ENCODE measurements at places on chromosomes 3 and 15. TPM values are rescaled to one million over a fixed set of nuclear protein-coding genes. Genes with fewer than 3 reads are reported as not detected.

EPHA6 gene
- not detected for total RNA-seq

TMED3 gene
- total RNA-seq = 170 TPM

CA12 gene
- total RNA-seq = 33.7 TPM

LRRC31 gene
- not detected for total RNA-seq

RBMS3 gene
- 127 TPM for total RNA-seq

DNA sequence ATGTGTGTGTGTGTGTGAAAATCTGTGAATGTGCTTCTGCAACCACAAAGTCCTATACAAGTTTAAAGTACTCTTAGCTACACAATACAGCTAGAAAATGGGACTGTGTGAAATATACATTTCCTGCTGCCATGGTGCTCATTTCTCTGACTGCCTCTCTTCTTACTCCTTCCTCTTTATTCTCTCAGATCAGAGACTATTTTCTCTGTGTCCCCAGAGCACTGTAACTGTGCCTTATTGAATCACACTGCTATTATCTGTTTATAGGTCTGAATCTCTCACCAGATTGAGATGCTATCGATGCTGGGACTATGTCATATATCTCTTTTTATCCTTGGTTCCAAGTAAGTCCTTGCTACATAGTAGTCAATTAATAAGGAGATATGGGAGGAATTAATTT lies 217.9 kb upstream of the SLCO3A1 start:
- DNase-seq = no peak
- H3K4me1 ChIP-seq = no peaks in the 10 kb centered on the region
- no peaks in the 10 kb centered on the region for H3K27me3 ChIP-seq
- no peak overlapping the region for H3K27ac ChIP-seq
- no peaks in the 10 kb centered on the region for H3K36me3 ChIP-seq

- no peaks in the 10 kb centered on the region for H3K27me3 ChIP-seq
- no peak for DNase-seq
- no peak overlapping the region for H3K4me3 ChIP-seq
Observed at GRCh38 chr15:71713191-71713809, 97.1 kb upstream of the NR2E3 start.

- H3K36me3 ChIP-seq = no peaks in the 10 kb centered on the region
- H3K4me1 ChIP-seq = no peaks in the 10 kb centered on the region
- DNase-seq = no peak
- no peak overlapping the region for H3K27ac ChIP-seq
- no peaks in the 10 kb centered on the region for H3K27me3 ChIP-seq
- H3K4me3 ChIP-seq = no peak overlapping the region
Observed at GRCh38 chr3:3615533-3615932, 183.7 kb upstream of the LRRN1 start.

GRCh38 chr15:41734079-41734478 lies 40.2 kb upstream of the MAPKBP1 start:
- H3K4me1 ChIP-seq = peaks cover 3% of the 10 kb centered on the region
- peak; percentile 58 for DNase-seq
- H3K36me3 ChIP-seq = peaks cover 24% of the 10 kb centered on the region
- H3K27me3 ChIP-seq = no peaks in the 10 kb centered on the region
- H3K27ac ChIP-seq = peak overlapping the region; percentile 30

GRCh38 chr3:119300991-119301391 lies 6.8 kb downstream of the ARHGAP31 start:
- H3K36me3 ChIP-seq = peaks cover 8% of the 10 kb centered on the region
- peaks cover 18% of the 10 kb centered on the region for H3K4me1 ChIP-seq
- no peak for DNase-seq

DNA sequence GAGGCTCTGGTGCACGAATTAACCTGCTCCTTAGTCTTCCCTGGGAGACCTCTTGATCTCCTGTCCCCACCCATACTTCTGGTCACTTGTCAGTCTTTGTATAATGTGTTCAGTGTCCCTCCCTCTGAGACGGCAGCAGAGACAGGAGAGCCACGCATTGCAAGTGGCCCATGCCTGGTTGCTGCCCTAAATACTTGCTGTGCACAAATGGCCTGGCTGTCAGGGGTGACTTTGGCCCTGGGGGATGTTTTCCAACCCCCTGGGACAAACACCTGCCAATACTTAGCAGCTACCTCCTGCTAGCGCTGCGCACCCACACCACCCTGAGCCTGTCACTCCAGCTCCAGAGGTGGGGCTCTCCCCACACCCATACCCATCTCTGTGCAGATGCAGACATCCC lies 17.2 kb downstream of the KLF13 start:
- DNase-seq = no peak
- H3K36me3 ChIP-seq = no peaks in the 10 kb centered on the region
- peaks cover 10% of the 10 kb centered on the region for H3K4me1 ChIP-seq

DNA sequence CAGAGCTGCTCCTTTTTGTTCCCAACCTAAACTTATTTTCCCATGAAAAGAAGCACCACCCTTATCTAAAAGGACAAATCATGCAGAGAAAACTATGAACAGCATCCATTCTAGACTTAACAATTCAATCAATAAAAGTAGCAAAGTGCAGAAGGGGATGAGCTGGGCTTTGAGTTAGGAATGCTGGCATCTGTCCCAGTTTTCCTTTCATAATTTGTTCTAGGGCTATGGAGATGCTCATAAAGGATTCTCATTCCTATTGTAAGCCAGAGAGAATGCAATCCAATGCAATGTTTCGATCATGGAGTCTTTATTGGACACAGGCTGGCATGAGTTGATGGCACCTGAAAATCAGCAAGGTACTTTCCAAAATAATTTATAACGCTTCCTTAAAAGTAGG lies 330.6 kb downstream of the VPS13C start:
- no peak overlapping the region for H3K27ac ChIP-seq
- H3K4me3 ChIP-seq = no peak overlapping the region
- no peaks in the 10 kb centered on the region for H3K4me1 ChIP-seq
- H3K36me3 ChIP-seq = no peaks in the 10 kb centered on the region
- no peak for DNase-seq

GRCh38 chr15:70033529-70034140 lies 64.1 kb downstream of the TLE3 start:
- peaks cover 6% of the 10 kb centered on the region for H3K4me1 ChIP-seq
- no peak overlapping the region for H3K4me3 ChIP-seq
- no peaks in the 10 kb centered on the region for H3K36me3 ChIP-seq
- H3K27ac ChIP-seq = no peak overlapping the region
- H3K27me3 ChIP-seq = peaks cover 68% of the 10 kb centered on the region

GRCh38 chr3:135868801-135869200 lies 96.7 kb upstream of the PPP2R3A start:
- H3K4me3 ChIP-seq = no peak overlapping the region
- H3K27me3 ChIP-seq = no peaks in the 10 kb centered on the region
- no peaks in the 10 kb centered on the region for H3K36me3 ChIP-seq
- DNase-seq = no peak
- no peaks in the 10 kb centered on the region for H3K4me1 ChIP-seq

DNA sequence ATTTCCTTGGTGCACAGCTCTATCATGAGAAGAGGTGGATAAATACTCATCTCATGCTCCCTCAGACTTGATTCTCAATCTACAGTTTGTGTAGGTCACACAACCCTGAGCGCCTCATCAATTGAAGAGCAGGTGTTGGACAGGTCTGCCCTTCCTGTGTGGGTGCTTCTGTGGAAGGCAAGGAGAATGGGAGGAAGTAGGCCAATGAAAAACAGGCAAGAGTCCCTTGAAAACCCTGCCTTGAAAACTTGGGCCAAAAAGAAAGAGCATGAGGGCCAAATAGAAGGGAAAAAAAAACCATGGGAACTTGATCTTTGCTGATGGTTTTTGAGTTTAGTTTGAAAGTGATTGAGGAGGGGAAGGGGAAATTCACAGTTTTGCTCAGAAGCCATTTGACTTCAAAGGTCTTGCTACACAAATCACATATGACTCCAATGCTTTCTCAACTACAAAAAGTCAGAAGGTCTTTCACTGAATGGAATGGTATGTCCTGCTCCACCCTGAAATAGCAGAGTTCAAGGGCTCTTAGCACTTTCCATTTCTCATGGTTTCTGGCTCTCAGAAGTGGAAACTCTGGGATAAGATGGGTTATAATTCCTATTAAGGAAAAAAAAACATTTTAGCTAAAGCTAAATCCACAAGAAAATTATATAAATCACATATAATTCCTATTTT lies 37.2 kb upstream of the TM4SF1 start:
- H3K36me3 ChIP-seq = no peaks in the 10 kb centered on the region
- H3K27ac ChIP-seq = no peak overlapping the region
- no peak overlapping the region for H3K4me3 ChIP-seq

- H3K27ac ChIP-seq = no peak overlapping the region
- no peak for DNase-seq
- H3K27me3 ChIP-seq = peaks cover 4% of the 10 kb centered on the region
- no peaks in the 10 kb centered on the region for H3K36me3 ChIP-seq
- no peak overlapping the region for H3K4me3 ChIP-seq
Observed at GRCh38 chr3:55090746-55091145, 162.9 kb upstream of the LRTM1 start.

DNA sequence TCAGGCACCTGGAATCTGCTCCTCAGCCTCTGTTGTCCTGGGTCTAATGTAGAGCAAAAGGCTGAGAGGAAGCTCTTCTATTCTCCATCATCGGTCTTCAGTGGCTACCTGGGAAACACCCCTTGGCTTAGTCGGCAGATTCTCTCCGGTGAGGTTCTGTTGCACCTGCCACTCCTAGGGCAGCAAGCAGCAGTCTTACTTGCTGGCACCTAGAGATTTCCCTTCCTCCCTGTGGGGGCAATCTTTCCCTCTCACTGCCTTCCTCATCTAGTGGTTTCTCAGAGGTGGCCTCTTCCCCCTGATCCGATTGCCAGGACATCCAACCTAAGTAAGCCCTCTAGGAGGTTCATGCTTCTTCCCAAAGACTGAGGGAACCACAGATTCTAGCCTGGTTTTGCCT lies 60.8 kb downstream of the PLS1 start:
- H3K4me1 ChIP-seq = no peaks in the 10 kb centered on the region
- no peaks in the 10 kb centered on the region for H3K27me3 ChIP-seq
- no peaks in the 10 kb centered on the region for H3K36me3 ChIP-seq

DNA sequence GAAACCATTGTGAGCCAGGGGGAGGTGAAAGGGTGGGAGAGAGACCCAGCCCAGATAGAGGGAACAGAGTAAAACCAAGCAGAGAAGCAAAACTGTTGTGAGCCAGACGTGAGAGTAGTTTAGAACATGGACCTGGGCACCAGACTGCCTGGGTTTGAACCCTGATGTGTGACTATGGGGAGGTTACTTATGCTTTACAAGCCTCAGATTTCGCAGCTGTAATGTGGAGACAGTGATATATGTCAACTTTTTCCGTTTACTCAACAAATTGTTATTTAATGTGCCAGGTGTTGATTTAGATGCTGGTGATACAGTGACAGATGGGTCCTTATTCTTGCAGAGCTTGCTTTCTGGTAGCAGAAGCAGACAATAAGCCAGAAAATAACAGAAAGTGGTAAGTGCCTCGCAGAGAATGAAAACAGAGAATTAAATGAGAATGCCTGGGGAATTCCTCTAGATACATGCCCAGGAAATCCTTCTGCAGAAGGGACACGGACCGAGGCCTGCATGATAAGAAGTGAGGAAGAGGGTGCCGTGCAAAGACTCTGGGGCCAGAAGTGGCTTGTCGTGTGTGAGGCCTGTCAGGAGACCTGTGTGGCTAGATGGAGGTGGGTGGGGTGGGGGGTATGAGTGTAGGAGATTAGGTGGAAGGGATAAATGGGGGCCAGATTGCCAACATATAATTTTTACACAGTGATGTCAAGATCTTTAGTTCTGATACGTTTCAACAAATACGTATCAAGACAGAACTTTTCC lies 15.0 kb downstream of the KAT2B start:
- H3K27me3 ChIP-seq = no peaks in the 10 kb centered on the region
- H3K27ac ChIP-seq = no peak overlapping the region
- no peak overlapping the region for H3K4me3 ChIP-seq
- H3K4me1 ChIP-seq = peaks cover 13% of the 10 kb centered on the region
- no peaks in the 10 kb centered on the region for H3K36me3 ChIP-seq

DNA sequence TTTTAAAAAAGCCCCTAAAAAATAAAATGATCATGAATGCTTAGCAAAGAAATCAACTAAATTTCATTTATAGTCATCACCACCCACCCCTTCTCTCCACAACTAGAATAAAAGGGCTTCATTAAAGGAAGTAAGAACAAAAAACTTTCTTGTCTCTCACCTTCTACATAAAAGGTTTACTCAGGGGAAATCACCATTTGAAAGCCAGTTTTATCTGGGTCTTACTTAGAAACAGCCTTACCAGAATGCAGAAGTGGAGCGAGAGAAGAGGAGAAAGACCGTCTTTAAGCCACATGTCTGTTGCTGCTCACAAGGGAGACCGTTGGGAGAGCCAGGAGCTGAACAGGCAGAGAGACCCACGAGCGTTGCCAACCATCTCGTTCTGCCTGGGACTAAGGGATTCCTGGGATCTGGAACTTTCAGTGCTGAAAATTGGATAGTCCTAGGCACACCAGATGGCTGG lies 350.1 kb upstream of the PROK2 start:
- no peak for DNase-seq
- H3K36me3 ChIP-seq = no peaks in the 10 kb centered on the region
- H3K4me3 ChIP-seq = no peak overlapping the region
- H3K27ac ChIP-seq = no peak overlapping the region
